C1 segment of cervical spinal cord (tissue), 14 donors: ENCODE measurements at places on chromosomes 16 and 17.

DNA sequence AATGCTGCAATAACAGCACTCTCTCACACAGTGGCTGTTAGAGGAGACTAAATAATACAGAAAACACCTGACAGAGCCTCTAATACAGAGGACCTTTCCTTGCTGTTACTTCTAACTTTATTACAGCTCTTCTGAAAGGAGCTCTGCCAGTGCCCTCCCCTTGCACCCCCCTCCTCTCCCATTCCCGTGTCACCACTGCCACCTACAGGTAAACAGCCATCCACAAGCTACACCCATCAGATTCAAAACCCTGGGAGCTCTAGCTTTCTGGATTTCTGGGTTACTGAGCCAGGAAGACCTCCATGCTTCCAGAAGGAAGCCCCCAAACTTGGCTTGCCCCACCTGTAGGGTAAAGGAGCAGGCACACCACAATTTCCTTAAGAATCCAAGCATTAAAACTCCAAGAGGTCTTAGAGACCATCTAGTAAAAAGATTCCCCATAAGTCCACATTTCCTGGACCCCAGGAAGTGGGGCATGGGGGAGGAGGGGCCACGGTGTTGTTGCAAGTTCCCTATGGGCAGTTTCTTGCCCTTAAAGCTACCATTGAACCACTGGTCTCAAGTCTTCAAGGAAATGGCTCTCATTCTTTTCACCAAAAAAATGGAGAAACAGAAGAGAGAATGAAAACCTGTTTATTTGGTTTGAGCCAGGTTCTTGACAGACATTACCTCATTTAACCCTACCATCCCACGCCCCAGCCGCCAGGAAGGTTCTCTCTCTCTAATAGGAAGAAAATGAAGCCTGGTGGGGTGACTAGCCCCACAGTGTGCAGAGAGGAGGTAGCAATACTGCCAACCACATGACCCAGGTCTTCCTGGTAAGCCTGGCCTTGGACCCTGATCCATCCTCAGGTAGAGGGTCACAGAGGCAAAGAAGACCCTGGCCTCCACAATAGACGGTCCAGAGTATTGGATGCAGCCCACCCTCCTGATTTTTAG, 52.8 kb downstream of the TOM1L2 start:
- peak; percentile 48 for DNase-seq

GRCh38 chr17:80821546-80821945, 170.1 kb upstream of the CHMP6 start:
- no peak for DNase-seq

GRCh38 chr16:27721531-27722181, 171.7 kb downstream of the KATNIP start:
- DNase-seq: no peak

DNA sequence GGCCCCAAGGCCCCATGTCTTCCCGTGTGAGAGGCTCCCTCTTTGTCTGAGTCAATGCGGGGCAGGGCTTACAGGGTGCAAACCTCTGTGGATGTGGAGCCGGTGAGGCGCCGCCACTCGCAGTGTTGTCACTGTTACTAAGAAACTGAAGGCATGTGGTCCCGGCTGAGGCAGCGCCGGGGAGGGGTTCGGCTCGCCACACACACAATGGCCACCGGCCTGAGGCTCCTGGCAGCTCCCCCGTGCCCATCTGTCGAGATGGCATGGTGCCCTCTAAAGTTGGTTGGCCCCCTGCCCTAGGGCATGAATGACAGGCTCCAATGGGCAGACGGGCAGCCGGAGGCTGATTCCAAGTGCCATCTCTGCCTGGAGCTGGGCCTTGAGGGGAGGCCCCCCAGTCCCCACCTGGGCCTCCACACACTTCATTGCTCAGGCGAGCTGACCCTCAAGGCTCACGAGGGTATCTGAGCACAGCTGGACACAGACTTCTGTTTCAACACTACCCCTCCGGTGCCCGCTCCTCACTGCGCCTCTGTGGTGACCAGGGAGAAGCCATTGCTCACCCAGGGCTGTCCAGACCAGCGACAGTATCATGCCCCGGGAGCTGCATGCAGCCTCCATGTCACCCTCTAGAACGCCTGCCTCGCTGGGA, 137.2 kb downstream of the C16orf78 start:
- DNase-seq: peak; percentile 65

GRCh38 chr17:71004413-71004812, 835.1 kb downstream of the KCNJ2 start:
- DNase-seq: no peak

DNA sequence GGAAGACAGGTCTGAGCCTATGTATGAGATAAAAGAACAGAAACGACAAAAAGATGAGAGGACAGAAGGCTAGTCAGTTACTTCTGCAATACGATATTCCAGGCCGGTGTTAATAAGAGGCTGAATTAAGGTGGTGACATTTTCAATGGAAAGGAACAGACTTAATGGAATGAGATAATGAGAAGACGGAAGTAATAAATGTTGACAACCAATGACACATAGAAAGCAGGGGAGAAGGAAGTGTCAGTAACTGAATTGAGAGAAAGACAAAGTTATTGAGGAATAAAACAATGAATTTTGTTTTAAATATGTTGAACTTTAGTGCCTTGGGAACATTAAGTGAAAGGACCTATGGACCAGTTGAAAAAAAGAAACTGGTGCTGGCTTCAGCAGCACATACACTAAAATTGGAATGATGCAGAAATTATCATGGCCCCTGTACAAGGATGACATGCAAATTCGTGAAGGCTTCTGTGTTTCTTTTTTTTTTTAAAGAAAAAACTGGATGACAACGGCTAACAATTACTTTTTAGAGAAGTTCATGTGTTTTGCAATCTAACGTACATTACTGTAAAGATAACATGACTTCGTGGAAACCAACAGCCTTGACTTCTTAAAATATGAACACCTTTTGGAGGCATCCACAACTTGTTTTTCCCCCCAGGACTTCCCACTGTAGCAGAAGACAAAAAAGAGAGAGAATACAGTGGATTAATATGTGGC, 18.5 kb upstream of the CPD start:
- DNase-seq: no peak

GRCh38 chr16:14364386-14365199, 265.5 kb downstream of the PARN start:
- DNase-seq: no peak

DNA sequence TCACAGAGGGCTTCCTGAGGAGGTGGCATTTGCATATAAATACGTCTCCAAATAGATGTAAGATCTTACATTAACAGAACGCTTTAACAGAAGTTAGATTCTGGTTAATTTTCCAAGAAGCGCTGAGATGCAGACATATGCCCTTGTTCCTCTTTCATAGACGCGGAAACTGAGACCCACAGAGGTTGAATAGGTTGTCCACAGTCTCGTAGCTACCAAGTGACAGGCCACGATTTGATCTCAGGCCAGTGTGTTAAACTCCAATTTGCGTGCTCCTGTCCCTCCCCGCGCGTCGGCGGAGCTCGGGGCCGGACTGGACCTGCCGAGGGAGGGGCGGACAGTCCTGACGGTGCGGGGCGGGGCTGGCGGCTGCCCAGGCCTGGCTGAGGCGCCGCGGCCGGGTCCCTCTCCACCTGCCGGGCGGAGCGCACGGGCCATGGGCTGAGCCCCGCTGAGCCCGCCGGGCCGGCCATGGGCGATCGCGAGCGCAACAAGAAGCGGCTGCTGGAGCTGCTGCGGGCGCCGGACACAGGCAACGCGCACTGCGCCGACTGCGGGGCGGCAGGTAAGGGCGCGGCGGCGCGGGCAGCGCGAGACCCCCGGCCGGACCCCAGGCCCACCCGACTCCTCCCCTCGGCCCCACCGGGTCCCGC, at the start of gene ADAP2:
TSS of gene ADAP2 (plus strand) at position 402 of the 653 bp plus-strand sequence. CDS start at position 472, 70 bp downstream.
- no peak for DNase-seq

DNA sequence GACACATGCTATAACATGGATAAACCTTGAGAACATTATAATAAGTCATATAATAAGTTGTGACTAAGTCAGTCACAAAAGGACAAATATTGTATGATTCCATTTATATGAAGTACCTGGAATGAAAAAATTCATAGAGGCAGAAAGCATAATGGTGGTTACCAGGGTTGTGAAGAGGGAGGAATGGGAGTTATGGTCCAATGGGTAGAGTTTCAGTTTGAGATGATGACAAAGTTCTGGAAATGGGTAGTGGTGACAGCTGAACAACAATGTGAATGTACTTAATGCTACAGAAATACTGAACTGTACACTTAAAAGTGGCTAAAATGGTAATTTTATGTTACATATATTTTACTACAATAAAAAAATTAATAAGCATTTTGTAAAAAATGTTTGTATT, 49.7 kb downstream of the MYO1D start:
- no peak for DNase-seq
